ENCODE measurements at places on chromosomes 2 and 18. TPM values are rescaled to one million over a fixed set of nuclear protein-coding genes. Genes with fewer than 3 reads are reported as not detected.

CTAGE1 gene
- total RNA-seq = not detected

TMEM37 gene
- total RNA-seq = 1.5 TPM

SULT1C4 gene
- not detected for total RNA-seq

MC4R gene
- total RNA-seq = not detected

SLC14A1 gene
- not detected for total RNA-seq

VAMP5 gene
- 0.25 TPM for total RNA-seq

SP140 gene
- total RNA-seq = 0.16 TPM

SULT1C2 gene
- total RNA-seq = 0.36 TPM

STRN gene
- 10.9 TPM for total RNA-seq

HOXD13 gene
- total RNA-seq = 0.15 TPM

TDRD15 gene
- total RNA-seq = not detected

RAB12 gene
- 20.9 TPM for total RNA-seq

PTH2R gene
- total RNA-seq = not detected

OTOS gene
- total RNA-seq = not detected

DSC2 gene
- total RNA-seq = 1.3 TPM

All from A549 treated with Hydrocortisone at 1 μM for 4 hours (cell line).